ENCODE measurements at places on chromosomes 3 and 15.
A peak's percentile ranks its signal among the peaks of the same experiment; 100 is the strongest.

DNA sequence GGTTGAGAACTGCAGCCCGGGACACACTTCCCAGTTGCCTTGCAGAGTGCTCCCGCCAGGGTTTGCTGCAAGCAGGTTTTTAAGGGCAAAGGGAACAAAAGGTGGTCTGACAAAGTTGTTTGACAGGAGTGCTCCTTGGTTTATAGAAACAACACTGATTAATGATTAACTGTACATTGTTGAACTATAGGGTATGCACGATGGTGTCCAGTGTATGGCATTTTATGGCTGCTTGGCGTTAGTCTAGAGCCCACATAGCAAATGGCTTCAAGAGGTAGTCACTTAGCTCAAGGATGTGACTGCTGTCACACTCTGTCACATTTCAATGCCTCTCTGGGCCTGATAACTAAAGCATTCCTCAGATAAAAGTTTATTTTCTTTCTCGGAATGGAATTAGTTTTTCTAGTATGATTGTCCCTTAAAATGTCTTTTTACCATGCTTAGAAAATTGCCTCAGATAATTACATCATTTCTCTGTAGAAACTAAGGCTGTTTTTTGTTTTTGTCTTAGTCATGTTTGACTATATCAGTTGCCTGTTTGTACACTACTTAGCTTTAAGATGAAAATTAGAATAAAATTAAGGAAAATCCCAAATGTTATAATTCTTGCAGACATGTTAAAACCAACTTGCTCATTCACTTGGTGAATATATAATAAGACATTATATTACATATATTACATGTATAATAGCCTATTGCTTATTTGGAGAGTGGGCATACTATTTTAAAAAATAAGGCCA, 61.3 kb upstream of the GATM start:
- no peak for DNase-seq

- DNase-seq = no peak
These were observed 55.2 kb upstream of the GBE1 start for GRCh38 chr3:81816473-81817250.

DNA sequence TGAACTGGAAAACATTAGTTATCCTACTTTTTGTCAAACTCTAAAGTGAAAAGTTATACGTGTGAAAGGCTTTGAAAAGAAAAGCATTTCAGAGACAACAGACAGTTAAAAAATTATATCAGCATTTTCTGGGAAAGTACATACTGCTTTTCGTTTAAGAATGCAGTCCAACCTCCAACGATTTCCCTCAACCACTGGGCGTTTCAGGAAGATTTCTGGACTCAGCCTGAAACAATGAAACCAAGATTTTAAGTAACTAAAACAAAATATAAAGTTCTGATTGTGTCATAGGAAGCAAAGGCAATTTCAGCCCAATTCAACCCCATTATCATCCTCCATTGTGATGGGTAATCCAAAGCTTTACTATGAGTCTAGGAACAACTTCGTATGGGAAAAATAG, 110.7 kb downstream of the PLD1 start:
- no peak for DNase-seq

DNA sequence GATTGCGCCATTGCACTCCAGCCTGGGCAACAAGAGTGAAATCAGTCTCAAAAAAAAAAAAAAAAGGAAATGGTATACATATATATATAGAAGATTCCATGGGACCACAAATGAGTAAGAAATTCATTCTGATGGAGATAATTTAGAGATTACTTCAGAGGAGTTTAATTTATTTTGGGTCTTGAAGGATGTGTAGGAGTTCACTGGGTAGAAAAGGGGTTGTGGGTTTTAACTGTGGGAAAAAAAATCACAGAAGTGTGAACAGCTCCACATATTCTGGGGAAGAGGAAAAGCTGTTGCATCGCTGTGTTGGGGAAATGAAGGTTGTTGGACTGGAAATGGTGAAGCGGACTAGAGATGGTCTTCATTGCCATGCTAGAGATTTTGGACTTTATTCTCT, 4.1 kb upstream of the ICE2 start:
- no peak for DNase-seq

DNA sequence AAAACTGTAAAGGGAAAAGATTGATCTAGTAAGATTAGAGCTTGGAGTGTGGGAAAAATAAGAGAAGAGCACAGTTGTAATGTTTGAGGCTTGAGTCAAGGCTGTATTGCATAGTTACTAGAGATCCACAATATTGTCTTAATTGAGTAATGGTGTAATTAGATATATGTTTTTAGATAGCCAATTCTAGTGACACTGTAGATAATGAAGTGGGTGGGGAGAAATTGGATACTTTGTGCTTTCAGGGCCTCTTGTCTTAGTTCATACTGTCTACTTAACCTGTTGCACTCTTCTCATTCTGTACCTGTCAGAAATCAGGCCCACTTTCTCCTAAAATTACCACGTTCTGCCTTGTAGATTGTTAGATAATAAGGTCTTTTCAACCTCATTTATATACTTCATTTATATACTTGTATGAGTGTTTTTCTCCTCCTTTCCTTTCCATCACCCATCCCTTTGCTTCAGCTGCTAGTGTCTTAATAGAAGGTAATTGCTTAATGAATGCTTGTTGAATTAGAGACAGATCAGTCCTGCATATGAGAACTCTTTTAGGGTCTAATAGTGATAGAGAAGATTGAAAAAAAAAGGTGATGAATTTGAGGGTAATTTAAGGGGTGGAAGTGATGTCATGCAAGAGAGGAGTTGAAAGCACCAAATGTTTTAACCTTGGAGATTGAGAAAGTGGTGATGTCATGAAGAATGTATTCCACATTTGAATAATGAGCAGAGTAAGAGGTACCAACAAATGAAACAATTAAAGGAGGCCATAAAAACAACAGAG, 32.0 kb downstream of the PIK3CA start:
- no peak for DNase-seq

GRCh38 chr3:122416966-122417365, 1.1 kb upstream of the WDR5B start:
- DNase-seq = no peak

DNA sequence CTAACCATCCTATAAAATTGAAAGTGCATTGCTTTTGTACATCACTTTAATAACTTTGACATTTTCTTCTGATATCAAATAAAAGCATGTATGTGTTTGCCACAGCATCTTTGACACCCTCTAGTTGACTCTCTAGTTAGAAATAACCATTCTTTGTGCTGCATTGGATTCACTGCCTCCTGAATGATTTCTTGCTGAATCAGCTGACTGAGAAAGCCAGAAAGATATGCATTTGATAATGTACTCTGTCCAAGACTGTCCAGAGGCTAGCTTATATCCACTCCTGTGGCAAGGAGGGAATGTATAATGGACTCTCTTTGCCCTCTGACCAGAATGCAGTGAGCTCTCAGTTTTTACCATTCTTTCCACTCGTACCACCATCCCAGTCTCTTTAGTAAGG, 6.2 kb downstream of the RAB11A start:
- DNase-seq = no peak

DNA sequence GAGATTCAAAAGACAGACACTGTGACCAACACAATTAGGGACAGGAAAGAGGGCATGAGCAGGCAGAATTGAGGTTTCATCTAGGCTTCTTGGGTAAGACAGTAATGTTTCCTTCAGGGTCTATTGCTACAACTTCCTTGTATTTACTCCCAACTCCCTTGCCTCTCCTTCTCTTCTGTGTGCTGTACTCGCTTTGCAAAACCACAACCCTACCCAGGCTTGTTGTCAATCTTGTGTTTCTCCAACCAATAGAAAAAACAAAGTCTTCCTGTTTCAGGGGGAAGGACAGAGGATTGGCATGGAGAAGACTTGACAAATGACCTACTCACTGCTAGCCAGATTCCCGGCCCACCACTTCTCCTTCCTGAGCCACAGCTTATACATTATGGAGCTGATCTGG, 36.3 kb upstream of the MASP1 start:
- DNase-seq = no peak

DNA sequence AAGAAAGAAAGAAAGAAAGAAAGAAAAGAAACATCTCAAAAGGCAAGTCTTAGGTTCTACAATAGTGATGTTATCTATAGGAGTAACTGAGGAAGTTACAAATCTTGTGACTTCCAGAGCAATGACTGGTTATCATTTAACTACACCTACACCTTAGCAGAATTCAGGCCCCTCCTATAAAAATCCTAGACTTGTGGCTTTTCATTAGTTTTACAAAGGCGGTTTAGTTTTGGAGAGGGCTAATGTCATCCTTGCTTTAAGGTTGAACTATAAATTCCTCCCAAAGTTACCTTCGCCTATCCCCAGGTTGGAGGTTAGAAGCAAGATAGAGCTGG, 4.1 kb upstream of the SCAP start:
- no peak for DNase-seq

DNA sequence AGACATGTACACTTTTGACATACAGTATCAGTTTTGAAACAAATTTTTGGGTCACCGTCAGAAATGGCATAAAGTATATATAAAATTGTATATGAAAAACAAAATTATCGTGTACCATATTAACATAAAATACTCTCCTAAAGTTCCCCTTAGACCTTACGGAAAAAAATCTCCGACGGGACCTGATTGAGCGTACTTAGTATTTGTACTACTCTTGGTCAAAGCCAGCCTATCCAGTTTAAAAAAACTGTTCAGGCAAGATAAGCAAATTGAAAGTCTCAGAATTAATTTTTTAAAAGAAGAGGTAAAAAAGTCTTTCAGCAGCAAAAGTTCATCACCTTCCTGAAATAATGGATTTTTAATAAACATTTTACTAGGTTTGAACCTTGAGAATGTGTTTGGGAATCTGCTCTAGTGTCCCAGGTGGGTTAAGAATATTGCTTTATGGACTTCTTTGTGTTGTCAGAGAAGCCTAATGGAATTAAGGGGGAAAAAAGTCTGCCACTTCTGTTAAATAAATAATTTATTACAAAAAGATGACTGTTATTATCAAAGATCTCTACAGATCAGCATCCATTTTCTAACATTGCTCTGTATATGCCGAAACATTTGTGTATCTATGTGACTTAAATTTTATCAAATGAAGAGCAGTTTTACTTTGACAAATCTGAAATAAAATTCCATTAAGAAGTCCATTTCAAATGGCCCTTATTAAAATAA, 48.6 kb downstream of the ZBTB20 start:
- DNase-seq = no peak

GRCh38 chr15:58273104-58273503, 134.9 kb downstream of the AQP9 start:
- no peak for DNase-seq

DNA sequence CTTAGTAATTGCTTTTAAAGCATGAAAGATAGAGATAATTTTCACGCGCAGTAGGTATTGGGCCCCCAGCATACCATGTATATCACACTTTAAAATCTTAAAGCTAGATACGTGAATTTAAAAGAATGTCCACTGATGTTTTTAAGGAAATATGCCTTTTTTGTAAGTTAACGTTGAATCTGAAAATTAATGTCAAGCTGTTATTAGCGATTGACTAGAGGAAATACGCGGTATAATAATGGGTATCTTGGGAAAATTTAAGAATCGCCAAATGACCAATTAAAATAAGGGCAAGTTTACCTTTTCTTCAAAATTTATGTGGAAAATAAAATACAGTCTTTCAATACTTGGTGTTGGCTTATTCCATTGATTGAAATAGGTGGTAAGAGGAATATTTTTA, 13.3 kb upstream of the CHD2 start:
- DNase-seq = no peak

- DNase-seq = no peak
These were observed 164.0 kb downstream of the IL20RB start for GRCh38 chr3:137121704-137122314.

GRCh38 chr3:150861851-150862250, 43.4 kb downstream of the MINDY4B start:
- DNase-seq = no peak

GRCh38 chr3:160841455-160841854, 85.4 kb downstream of the PPM1L start:
- DNase-seq = no peak

DNA sequence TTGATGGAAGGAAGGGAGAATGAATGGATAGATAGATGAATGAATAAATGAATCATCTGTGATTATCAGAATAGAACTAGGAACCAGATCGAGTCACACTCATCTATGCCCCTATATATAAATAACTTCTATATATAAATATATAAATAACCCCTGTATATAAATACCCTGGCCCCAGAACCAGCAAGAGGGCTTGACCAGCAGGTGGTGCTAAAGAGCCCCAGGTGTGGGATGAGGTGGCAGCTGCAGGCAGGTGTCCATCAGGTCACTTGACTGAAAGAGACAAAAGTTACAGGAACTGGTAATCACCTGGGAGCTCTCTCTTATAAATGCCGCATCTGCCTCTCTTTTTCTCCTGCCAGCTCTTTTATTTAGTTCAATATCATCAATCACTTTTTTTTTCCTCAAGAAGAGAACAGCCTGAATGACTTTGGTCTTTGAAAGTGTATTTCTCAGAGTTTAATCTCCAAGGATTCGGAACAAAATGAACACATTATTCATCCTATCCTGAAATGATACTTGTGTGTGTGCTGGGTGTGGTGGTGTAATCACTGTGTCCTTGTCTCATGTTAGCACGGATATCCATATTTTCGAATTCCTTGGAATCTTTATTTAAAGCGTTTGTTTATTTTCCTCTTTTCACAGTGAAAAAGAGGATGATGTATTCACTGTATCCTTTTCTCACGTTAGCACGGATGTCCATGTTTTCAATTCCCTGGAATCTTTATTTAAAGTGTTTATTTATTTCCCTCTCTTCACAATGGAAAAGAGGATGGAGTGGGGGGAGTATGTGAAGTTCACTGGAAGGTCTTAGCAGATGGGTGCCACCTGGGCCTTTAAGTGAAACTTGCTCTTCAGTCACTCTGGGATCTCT, 35.4 kb upstream of the ATG7 start:
- DNase-seq = peak; percentile 45

DNA sequence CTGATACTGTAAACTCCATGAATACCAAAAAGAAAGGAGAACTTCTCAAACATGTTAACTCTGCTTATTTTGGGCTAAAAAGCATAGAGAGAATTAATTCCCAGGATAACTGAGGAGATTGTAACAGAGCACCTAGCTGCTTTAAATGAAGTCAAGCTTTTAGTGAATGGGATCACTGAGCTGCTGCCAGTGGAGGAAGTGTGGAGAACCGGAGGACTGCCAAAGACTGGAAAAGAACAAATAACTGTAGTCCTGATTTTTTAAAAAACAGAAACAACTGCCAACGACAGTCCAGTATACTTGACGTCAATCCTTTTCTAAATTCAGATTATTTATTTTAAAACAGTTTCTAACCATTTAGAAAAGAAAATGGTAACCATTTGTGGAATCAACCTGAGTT, 3.3 kb downstream of the C3orf70 start:
- no peak for DNase-seq

DNA sequence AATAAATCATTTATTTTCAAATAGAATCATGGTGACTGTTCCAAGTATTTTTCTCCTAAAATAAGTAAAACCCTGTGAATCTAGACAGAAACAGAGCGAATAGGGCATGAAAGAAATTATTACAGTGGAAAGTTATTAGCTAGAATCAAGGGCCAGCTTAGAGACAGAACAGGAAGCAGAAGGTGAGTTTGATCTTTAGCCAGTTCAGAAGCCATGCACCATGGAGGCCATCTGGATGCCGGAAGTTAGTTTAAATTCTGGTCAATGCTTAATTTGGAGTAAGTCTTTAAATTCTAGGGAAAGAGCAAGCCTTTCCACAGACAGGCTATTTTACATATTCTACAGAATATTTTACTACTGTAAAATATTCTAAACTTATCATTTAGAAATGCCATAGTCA, 574.8 kb downstream of the CADM2 start:
- DNase-seq = no peak

GRCh38 chr3:101828691-101829436, 20.4 kb upstream of the NFKBIZ start:
- no peak for DNase-seq
